ENCODE measurements at places on chromosomes 2 and 18.

GRCh38 chr2:219987830-219988229 is 360.4 kb downstream of the SLC4A3 start:
- no peaks in the 10 kb centered on the region for H3K4me1 ChIP-seq
- DNase-seq, result no peak
- no peak overlapping the region for H3K27ac ChIP-seq

DNA sequence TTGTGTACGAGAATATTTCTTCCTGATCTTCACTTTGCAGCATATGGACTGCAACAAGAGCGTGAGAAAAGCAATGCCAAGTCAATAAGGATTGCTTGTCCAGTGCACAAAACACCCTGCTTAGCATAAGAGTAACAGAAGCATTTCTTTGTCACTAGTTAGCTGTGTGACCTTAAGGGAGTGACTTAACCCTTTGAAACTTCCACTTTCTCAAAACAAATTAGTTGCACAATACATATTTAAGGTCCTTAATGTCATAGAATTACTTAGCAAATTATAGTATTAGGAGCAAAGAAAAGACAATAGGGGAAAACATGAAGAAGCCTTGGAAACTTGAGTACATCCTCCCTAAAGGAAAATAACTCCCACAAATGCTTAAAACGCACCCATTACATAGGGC is 230.1 kb downstream of the RNF152 start:
- H3K36me3 ChIP-seq, result no peaks in the 10 kb centered on the region
- no peak overlapping the region for H3K27ac ChIP-seq
- H3K4me1 ChIP-seq, result no peaks in the 10 kb centered on the region

DNA sequence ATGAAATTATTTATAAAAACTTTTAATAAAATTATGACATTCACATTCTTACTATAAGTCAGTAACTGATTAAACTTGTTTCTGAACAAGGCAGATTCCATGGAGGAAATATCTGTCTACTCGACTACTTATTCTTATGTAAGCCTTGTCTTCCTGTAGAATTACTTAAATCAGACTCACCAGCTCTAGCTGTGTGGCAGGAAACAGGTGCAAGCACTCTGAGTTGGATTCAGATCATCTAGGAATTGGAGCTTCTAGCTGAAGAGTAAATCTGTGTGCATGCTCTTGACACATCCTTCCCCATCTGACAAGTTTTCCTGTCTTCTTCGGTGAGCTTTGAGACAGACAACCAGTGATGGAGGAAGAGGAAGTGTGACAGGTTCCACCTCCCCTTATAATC is 284.7 kb downstream of the TRIB2 start:
- H3K4me3 ChIP-seq, result no peak overlapping the region
- H3K27me3 ChIP-seq, result no peaks in the 10 kb centered on the region
- no peak overlapping the region for H3K27ac ChIP-seq
- peaks cover 7% of the 10 kb centered on the region for H3K4me1 ChIP-seq
- DNase-seq, result no peak

DNA sequence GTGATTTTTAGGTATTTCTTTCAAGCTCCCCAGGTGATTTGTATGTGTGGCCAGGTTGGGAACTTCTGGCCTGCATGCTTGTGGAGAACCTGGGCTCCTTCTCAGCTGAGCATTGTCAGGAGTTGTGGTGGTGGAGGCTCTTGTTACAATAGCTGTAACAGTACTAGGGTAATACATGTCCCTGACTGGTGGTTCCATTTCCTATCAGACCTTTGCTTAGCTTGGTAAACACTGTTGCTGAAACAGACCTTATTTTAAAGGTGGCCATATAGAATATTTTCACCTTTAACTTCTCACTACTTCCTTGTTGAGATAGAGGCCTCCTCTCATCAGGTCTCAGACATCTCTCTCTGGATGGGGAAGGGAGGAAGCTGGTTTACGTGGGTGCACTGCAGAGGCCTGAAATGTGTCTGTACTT is 79.2 kb downstream of the SETBP1 start:
- no peaks in the 10 kb centered on the region for H3K36me3 ChIP-seq
- DNase-seq, result no peak
- no peak overlapping the region for H3K4me3 ChIP-seq
- no peak overlapping the region for H3K27ac ChIP-seq
- peaks cover 3% of the 10 kb centered on the region for H3K4me1 ChIP-seq

- no peak for DNase-seq
- peaks cover 15% of the 10 kb centered on the region for H3K27me3 ChIP-seq
- H3K4me1 ChIP-seq, result peaks cover 13% of the 10 kb centered on the region
- no peak overlapping the region for H3K27ac ChIP-seq
Measured at GRCh38 chr2:88197732-88198131, 27.6 kb downstream of the THNSL2 start.

- DNase-seq, result no peak
- no peak overlapping the region for H3K27ac ChIP-seq
- no peaks in the 10 kb centered on the region for H3K27me3 ChIP-seq
- H3K4me3 ChIP-seq, result no peak overlapping the region
- no peaks in the 10 kb centered on the region for H3K4me1 ChIP-seq
- H3K36me3 ChIP-seq, result no peaks in the 10 kb centered on the region
Measured at GRCh38 chr18:51724790-51725721, 527.6 kb upstream of the MEX3C start.

DNA sequence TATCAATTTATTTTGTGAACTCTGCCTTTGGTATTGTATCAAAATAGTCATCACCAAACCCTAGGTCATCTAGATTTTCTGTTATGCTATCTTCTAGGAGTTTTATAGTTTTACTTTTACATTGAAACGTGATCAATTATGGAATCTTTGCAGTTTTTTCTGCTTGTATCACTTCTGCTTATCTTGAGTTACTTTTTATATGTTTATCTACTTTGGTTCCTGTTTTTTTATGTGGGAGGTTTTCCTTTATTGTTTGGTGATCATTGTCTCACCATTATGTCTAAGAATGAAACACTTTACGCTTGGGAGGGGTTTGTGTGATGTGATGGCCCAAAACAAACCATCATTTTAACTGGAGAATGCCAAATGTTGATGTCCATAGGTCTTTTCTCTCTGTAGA is 261.2 kb downstream of the SPAG16 start:
- no peak overlapping the region for H3K4me3 ChIP-seq
- H3K4me1 ChIP-seq, result no peaks in the 10 kb centered on the region
- no peak overlapping the region for H3K27ac ChIP-seq
- H3K27me3 ChIP-seq, result no peaks in the 10 kb centered on the region

DNA sequence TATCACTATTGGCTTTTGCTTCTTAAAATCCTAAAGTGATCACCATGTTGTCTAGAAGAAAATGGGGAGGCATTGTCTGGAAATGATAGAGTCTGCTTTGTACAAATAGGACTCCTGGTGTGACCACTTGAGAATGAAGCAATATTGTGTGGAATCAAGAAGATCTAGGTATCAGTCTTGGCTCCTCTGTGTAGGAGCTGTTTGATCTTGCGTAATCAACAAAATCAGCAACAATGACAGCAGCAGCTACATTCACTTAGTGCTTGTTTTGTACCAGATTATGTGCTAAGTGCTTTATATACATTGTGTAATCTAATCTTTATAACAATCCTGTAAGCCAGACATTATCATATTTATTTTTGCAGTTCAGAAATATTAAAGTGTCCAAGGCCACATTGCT is 17.8 kb downstream of the NCOA1 start:
- H3K4me3 ChIP-seq, result no peak overlapping the region
- H3K4me1 ChIP-seq, result no peaks in the 10 kb centered on the region
- DNase-seq, result no peak
- no peaks in the 10 kb centered on the region for H3K36me3 ChIP-seq
- H3K27ac ChIP-seq, result no peak overlapping the region

DNA sequence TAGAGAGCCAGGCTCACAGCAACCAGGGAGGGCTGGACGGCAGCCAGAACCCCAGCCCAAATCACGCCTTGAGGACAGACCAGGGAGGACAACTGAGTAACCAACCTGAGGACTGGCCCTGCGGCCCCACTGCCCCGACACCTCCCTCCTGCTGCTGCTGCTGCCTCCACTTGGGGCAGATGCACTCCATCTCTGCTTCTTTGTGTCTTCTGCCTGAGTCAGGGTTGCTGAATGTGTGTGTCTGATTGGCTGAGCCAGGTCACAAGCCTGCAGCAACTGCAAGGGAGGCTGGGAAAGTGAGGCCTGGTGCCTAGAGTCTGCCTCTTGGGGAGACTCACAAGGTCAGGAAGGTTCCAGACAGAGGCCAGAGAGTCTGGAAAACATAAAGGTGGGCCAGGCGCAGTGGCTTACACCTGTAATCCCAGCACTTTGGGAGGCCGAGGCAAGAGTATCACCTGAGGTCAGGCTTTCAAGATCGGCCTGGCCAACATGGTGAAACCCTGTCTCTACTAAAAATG is 83.4 kb downstream of the ZFP36L2 start:
- H3K4me3 ChIP-seq, result no peak overlapping the region
- H3K4me1 ChIP-seq, result peaks cover 10% of the 10 kb centered on the region
- no peak for DNase-seq
- no peak overlapping the region for H3K27ac ChIP-seq

- no peaks in the 10 kb centered on the region for H3K4me1 ChIP-seq
- no peaks in the 10 kb centered on the region for H3K36me3 ChIP-seq
- no peak for DNase-seq
- H3K27ac ChIP-seq, result no peak overlapping the region
Measured at GRCh38 chr2:181999911-182000310, 14.3 kb downstream of the PPP1R1C start.

GRCh38 chr2:104752504-104752903 is 101.4 kb upstream of the POU3F3 start:
- no peaks in the 10 kb centered on the region for H3K36me3 ChIP-seq
- no peak overlapping the region for H3K27ac ChIP-seq
- no peaks in the 10 kb centered on the region for H3K27me3 ChIP-seq
- H3K4me1 ChIP-seq, result peaks cover 27% of the 10 kb centered on the region

GRCh38 chr2:209864716-209865295 is 93.2 kb downstream of the UNC80 start:
- no peak for DNase-seq
- no peaks in the 10 kb centered on the region for H3K4me1 ChIP-seq
- H3K36me3 ChIP-seq, result peaks cover 3% of the 10 kb centered on the region
- no peak overlapping the region for H3K4me3 ChIP-seq
- H3K27ac ChIP-seq, result no peak overlapping the region
- H3K27me3 ChIP-seq, result no peaks in the 10 kb centered on the region

- no peaks in the 10 kb centered on the region for H3K27me3 ChIP-seq
- no peak overlapping the region for H3K27ac ChIP-seq
- DNase-seq, result no peak
- no peaks in the 10 kb centered on the region for H3K36me3 ChIP-seq
- H3K4me1 ChIP-seq, result no peaks in the 10 kb centered on the region
Measured at GRCh38 chr2:229191413-229191812, 79.7 kb downstream of the PID1 start.

DNA sequence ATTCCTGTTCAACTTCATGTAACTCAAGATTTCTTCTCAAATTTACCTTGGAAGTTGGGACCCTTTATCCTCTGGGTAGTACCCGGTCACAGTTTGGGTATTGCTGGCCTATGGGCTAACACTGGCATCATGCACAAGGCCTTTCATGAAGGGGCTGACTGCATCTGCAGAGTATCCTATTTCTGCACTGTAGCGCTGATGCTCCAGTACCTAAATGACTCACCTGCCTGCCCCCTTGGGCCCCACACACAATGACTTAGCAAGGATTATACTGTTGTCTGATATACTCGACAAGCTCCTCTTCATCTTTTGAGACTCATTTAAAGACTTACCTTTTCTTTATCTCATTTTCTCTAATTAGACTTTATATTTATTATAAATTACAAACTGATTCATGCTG is 39.9 kb downstream of the DNAH6 start:
- no peaks in the 10 kb centered on the region for H3K27me3 ChIP-seq
- H3K36me3 ChIP-seq, result no peaks in the 10 kb centered on the region
- H3K27ac ChIP-seq, result no peak overlapping the region
- no peaks in the 10 kb centered on the region for H3K4me1 ChIP-seq

- H3K27ac ChIP-seq, result no peak overlapping the region
- peaks cover 15% of the 10 kb centered on the region for H3K4me1 ChIP-seq
- no peaks in the 10 kb centered on the region for H3K27me3 ChIP-seq
- DNase-seq, result no peak
Measured at GRCh38 chr2:98604547-98604946, 3.8 kb downstream of the COA5 start.

DNA sequence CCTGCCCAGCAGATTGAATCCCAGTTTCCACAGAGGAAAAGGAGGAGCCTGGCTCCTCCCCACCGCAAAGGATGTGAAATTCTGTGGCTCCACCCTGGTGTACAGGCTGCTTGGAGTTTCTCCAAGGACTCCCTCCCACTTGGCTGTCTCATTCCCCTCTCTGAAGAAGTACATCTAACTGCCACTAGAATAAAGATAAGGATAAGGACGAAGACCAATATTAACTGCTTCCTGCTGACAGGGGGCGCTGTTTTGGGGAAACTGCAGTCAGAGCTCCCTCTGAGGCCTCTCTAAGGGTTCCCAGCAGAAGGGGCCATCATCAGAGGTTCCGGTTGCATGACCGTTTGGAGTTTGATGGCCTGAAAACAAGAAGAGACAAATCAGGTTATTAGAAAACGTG is 790.9 kb downstream of the CPS1 start:
- H3K27ac ChIP-seq, result no peak overlapping the region
- DNase-seq, result no peak
- no peak overlapping the region for H3K4me3 ChIP-seq
- H3K4me1 ChIP-seq, result peaks cover 4% of the 10 kb centered on the region
- H3K27me3 ChIP-seq, result no peaks in the 10 kb centered on the region

- no peaks in the 10 kb centered on the region for H3K36me3 ChIP-seq
- no peak overlapping the region for H3K4me3 ChIP-seq
- H3K27me3 ChIP-seq, result no peaks in the 10 kb centered on the region
Measured at GRCh38 chr2:36798724-36799123, 102.2 kb downstream of the VIT start.

DNA sequence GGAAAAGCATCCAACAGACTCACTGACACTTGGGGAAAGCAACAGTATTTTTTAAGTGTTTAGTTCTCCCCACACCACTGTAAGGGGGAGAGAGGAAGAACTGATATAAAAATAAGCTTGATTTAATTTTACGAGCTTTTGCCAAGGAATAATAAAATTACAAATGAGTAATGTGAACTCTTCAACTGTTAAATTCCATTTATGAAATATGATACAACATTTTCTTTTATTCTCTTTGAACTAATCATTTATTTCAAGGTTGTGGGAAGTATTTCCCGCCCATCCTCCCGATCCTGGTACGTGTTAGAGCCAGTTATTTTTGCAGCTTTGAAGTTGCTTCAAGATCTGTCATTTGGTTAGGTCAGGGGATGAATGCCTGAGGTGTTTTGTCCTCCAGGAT is 35.2 kb downstream of the WDPCP start:
- H3K27ac ChIP-seq, result no peak overlapping the region
- H3K27me3 ChIP-seq, result no peaks in the 10 kb centered on the region
- H3K4me1 ChIP-seq, result no peaks in the 10 kb centered on the region
- no peak for DNase-seq
- H3K36me3 ChIP-seq, result peaks cover 5% of the 10 kb centered on the region
- no peak overlapping the region for H3K4me3 ChIP-seq

GRCh38 chr2:39008665-39009064 is 112.2 kb downstream of the SOS1 start:
- no peak for DNase-seq
- no peaks in the 10 kb centered on the region for H3K4me1 ChIP-seq
- no peaks in the 10 kb centered on the region for H3K27me3 ChIP-seq

GRCh38 chr2:117940436-117940835 is 73.4 kb downstream of the CCDC93 start:
- H3K27me3 ChIP-seq, result no peaks in the 10 kb centered on the region
- DNase-seq, result no peak
- no peak overlapping the region for H3K27ac ChIP-seq
- H3K4me1 ChIP-seq, result peaks cover 3% of the 10 kb centered on the region
- peaks cover 32% of the 10 kb centered on the region for H3K36me3 ChIP-seq
